NCI-H2081 treated with DMSO at 0.1 percent for 48 hours (cell line): ENCODE measurements at places on chromosomes 3 and 15.

DNA sequence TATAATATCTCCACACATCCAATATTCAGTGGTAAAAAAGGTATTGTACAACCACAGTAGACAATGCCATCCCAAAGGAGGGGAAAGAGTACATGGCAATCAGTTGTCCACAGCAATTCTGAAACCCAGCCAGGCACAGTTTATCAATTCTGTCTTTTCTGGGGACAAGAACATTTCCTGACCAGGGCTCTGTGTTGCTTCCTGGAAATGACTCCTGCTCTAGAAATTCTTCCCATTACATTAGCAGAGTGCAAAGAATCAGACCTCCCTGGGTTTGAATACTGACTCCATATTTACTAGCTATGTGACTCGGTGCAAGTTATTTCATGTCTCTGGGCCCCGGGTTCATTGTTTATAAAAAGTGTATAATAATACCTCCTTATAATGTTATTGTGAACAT is 220.4 kb upstream of the CFAP20DC start:
- no peak for DNase-seq

DNA sequence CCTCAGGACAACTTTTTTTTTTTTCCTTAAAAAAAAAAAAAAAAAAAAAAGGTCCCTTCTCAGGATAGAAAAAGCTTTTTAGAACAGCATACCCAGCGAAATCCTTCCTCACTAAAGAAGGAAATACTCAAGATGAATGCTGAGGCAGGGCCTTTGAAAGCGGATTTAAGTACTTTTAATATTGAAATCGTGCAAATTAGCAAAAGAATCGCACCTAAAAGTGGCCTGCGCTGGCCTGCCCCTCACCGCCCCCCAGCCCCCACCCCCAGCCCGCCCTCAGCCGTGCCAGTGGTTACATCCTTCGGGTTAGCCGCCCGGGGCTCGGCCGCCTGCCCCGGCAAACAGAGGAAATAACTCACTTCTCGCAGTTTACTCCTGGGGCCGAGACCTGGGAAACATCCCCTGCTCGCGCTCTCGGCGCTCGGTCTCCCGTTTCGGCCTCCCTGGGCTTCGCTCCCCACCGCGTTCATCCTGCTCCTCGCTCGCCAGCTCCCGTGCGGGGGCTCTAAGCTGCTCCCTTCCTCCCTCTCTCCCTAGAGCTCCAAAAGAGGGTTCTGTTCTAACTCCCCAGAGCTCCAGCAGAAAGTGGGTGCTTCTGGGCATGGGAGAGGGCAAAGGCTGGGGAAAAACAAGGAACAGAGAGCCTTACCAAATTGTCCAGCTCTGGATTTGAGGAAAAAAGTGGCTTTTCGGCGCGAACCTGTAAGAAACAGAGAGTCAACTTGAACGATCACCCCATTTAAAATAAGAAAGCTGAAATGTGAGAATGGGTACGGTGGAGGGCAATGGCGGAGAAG is 5.2 kb downstream of the MEIS2 start:
- no peak for DNase-seq

- no peak for DNase-seq
Measured at GRCh38 chr15:39124155-39124552, 456.7 kb upstream of the THBS1 start.

DNA sequence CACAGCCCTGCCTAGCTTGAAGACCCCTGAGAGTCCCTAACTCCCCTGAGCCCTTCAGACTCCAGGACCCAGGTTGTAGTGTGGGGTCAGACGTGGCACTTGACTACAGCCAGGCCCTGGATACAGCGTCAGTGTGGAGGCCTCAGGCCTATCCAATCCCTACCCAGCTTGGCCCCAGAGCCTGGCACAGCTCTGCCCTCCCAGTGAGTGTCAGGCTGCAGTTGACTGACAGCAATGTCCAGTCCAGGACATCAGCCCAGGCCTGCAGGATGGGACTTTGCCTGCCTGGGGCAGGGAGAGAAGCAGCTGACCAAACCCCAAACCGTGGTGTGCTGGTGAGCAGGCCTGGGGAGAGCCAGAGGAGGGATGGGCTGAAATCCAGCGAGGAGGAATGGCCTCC is 27.3 kb downstream of the KLF13 start:
- DNase-seq, result no peak

DNA sequence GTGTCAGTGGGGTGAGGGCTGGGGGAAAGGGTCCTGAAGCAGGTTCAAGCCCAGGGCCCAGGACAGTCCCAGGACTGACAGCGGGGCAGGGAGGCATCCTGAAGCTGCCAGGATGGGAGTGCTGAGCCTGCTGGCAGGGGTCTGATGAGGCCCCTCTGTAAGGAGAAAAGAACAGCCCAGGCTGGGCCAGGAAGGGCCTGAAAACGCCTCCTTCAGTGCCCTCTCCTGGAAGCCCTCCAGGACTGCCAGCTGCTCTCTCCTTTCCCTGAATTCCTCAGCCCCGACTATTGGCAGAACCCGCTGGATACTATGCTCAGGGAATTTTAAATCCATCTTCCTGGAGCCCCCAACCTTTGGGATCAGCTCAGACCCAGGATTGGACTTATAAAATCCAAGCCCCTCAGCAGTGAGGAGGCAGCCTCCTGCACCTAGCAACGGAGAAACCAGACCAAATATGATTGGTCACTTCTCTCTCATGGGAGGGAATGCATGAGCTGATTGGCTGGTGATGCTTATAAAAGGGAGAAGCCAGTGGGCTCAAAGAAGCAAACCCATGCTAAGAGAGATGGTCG is 203.5 kb upstream of the LINGO1 start:
- no peak for DNase-seq

DNA sequence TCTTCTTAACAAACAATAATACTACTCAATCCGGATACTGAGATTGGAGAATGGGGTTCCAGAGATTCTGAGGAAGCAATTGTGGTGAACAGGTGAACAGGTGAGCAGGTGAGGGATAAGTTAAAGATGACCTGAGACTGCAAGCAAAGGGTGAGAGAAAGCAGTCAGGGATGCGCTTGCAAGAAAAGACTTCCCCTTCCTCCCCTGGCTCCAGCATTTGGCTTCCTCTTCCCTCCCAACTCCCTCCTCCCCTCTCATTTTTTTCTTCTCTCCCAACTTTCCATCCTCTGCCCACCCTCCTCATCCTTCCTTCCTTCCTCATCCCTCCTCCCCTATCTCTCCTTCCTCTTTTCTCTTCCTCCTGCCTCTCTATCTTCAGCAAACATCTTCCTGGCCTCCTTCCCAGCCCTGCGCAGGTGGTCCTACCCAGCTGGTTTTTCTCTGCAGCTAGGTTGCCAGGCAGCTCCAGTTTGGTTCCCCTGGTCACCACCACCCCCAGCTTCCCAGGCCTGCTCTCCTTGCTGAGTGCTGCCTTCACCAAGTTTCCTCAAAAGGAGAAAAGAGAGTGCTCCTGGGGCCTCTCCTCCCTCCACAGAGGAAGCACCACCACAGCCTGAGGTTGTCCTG is 10.4 kb upstream of the VIPR1 start:
- DNase-seq, result no peak

DNA sequence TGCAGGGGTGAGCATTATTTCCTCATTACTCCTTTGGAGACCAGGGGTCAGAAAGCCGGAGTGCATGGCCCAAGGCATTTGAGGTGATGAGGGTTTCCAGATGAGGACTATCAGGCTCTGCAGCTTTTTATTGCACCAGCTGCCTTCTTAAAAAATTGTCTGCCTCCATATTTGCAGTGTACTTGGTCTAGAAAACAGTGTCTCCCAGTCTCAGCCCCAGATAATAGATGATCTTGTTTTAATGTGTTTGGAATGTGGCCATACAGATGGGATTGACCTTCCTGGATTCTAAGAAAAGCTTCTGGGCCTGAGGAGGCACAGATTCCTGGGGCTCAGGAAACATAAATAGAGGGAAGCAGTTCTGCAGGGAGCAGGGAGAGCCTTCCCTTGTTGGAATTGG is 123.3 kb downstream of the GABRG3 start:
- DNase-seq, result no peak

GRCh38 chr15:70584441-70584837 is 178.9 kb downstream of the UACA start:
- DNase-seq, result no peak

DNA sequence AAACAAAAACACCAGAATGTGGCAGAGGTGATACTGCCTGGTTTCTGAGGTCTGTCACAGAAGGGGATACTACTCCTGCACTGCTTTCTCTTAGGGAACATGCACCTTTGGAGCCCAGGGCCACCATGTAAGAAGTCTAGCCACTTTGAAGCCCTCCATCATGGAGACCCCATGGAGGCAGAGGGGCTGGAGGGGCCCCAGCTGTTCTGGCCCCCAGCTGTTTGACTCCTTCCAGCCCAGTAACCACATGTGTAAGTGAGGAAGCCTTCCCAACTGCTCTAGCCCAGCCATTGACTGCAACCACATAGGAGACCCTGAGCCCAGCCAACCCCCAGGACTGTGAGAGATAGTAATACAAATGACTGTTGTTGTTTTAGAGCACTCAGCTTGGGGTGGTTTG is 9.0 kb upstream of the IGDCC4 start:
- DNase-seq, result no peak

DNA sequence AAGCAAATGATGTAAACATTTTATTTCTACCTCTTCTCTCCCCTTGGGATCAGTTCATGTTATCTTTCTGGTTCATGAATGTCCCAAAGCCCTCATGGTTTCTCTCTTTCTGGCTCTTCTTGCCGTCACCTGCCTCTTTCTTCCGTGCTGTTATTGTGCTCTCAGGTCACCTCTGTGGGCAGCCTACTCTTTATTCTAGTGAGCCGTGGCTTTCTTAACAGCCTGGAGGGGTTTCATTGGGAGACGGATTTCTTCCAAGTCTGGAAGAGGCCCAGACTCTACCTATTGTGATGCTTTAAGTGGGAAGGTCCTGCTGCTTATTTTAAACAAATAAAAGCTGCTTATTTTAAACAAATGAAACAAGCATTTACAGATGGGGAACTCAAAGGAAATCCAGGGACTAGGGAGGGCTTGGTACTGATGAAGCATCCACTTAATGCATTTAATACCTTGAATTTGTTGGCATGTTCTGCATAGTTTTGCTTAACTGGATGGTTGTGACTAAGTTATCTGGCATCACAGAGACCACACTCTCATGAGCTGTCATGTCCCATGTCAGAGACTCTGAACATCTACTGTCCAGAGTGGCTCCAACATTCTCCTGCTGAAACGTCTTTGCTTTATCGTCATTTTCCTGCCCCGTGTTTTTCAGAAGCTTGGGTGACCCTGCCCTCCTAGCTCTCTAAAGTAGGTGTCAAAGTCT is 443.3 kb downstream of the GABRG3 start:
- no peak for DNase-seq

GRCh38 chr3:71815340-71816067 is 30.6 kb upstream of the PROK2 start:
- DNase-seq, result no peak
